Fibroblast of villous mesenchyme (primary cell): ENCODE measurements at places on chromosomes 12 and 14.
A peak's percentile ranks its signal among the peaks of the same experiment; 100 is the strongest.

- DNase-seq = no peak
Measured at GRCh38 chr12:105457026-105457425, 126.5 kb downstream of the C12orf75 start.

- DNase-seq = peak; percentile 16
Measured at GRCh38 chr14:59632381-59632780, 55.8 kb upstream of the CCDC175 start.

DNA sequence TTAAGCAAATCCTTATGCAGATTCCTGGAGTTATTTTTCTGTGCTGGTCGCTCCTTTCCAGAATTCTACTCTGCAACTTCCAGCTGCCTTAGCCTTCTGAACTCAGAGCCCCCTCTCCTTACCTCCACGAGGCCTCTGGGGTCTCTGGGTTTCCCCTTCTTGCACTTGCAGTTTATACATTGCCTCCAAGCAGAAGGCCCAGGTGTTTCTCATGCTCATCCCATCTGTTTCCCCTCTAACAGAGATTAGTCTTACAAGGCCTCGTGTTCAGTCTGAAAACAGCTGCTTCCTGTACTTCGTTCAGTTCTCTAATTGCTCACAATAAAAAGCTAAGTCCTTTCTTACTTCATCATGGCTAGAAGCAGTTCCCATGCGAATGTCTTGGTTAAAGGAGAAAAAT lies 134.4 kb upstream of the FGD4 start:
- DNase-seq = peak; percentile 91

DNA sequence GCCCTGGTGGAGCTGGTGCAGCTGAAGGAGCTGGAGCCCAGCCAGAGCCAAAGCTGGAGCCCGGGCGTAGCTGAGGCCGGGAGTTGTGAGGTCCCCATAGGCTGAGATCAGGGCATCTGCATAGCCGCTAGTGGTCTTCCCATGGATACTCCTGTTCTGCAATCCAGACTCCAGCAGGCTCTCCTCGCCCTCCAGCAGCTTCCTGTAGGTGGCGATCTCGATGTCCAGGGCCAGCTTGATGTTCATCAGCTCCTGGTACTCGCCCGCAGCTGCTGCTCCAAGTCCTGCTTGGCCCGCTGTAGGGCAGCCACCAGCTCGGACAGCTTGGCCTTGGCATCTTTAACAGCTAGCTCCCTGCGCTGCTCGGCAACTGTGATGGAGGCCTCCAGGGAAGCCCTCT lies 966.1 kb downstream of the FSCB start:
- no peak for DNase-seq

GRCh38 chr14:100778526-100778882 lies 47.4 kb upstream of the MEG3 start:
- DNase-seq = no peak

- DNase-seq = peak; percentile 12
Measured at GRCh38 chr14:58216544-58216943, 16.6 kb downstream of the ACTR10 start.

GRCh38 chr14:85093631-85094330 lies 436.2 kb upstream of the FLRT2 start:
- DNase-seq = no peak

DNA sequence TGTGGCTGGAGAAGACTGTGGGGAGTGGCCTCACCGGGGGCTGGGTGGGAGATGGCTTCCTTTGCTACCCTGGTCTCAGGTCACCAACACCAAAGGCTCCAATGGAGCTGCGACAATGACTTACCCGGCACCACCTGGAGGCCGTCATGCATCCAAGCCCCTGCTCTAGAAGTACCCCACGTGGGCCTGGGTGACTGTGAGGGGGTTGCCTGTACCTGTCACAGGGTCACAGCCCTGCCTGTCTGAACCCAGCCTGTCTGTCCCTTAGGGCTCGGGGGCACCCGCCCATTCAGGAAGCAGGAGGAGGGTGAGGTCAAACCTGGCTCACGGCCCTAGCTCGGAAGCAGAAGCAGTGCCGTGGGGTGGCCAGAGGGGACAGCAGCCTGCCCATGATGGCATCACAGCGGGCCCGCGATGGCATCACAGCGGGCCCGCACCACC lies 18.9 kb downstream of the ABCB9 start:
- DNase-seq = no peak

DNA sequence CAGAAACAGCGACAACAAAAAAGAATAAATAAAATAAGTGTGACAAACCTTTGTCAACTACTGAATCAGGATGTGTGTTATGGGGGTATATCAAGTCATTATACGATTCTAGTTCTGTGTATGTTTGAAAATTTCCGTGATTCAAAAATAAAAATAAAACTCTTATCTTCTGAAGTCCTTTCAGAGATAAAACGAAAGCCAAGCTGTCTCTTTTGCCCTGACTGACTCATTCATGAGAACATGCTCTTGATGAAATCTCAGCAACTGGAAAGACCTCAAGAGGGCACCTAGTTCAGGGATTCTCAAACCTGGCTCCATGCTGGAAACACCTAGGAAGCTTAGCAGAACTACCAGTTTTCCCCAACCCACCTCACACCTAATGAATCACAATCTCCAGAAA lies 9.2 kb downstream of the FOXN3 start:
- peak; percentile 61 for DNase-seq

DNA sequence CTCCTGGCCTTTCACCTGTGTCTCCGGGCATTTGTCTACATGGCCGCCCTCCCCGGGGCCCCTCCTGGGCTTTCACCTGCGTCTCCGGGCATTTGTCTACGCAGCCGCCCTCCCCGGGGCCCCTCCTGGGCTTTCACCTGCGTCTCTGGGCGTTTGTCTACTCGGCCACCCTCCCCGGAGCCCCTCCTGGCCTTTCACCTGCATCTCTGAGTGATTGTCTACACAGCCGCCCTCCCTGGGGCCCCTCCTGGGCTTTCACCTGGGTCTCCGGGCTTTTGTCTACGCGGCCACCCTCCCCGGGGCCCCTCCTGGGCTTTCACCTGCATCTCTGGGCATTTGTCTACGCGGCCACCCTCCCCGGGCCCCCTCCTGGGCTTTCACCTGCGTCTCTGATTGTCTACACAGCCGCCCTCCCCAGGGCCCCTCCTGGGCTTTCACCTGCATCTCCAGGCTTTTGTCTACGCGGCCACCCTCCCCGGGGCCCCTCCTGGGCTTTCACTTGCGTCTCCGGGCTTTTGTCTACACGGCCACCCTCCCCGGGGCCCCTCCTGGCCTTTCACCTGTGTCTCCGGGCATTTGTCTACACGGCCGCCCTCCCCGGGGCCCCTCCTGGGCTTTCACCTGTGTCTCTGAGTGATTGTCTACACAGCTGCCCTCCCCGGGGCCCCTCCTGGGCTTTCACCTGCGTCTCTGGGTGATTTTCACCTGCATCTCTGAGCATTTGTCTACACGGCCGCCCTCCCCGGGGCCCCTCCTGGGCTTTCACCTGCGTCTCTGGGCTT lies 68.0 kb upstream of the GALNT9 start:
- no peak for DNase-seq

DNA sequence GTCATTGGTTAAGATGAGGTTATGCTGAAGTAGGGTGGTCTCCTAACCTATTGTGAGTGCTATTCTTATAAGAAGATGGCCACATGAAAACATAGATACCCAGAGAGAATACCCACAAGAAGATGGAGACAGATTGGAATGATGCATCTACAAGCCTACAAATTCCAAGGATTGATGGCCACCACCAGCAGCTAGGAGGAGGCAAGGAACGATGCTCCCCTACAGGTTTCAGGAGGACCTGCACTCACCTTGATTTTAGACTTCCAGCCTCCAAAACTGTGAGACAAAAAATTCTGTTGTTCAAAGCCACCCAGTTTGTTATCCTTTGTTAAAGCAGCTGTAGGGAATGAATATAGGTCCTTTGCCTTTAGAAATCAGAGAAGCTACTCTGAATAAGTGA lies 227.4 kb downstream of the NEDD1 start:
- DNase-seq = no peak

DNA sequence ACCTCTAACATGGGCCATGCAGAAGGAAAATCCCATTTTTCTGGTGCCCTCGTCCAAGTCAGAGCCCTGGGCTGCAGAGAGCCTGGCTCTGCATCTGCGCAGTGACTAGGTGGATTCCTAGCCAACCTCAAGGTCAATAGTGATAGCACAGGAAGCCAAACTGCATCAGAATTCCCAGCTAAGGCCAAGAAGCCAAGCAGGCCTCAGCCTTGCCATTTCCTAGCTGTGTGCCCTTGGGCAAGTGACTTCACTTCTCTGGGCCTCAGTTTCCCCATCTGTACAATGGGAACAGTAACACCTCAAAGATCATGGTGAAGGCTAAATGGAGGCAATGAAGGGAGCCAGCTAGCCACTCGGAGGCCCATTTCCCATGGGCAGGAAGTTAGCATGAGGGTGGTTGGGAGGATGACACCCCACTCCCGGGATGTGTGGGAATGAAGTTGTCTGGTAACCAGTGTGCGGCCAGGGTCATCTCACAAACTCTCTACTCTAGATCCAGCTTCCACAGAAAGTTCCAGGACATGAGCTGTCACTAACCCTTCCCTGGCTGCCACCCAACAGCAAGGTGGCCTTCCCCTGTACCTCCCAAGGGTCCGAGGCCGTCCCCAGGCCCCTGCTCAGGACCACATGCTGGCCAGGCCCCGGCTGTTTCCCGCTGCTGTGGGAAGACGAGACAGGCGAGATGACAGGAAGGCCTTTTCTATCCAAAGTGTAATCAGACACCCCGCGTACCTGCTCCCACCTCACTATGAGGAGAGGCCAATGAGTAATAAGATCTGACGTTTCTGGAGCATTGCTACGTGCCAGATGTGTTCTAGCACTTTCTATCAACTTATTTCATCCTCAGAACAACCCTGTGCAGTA lies 125.7 kb downstream of the SCARB1 start:
- DNase-seq = no peak

DNA sequence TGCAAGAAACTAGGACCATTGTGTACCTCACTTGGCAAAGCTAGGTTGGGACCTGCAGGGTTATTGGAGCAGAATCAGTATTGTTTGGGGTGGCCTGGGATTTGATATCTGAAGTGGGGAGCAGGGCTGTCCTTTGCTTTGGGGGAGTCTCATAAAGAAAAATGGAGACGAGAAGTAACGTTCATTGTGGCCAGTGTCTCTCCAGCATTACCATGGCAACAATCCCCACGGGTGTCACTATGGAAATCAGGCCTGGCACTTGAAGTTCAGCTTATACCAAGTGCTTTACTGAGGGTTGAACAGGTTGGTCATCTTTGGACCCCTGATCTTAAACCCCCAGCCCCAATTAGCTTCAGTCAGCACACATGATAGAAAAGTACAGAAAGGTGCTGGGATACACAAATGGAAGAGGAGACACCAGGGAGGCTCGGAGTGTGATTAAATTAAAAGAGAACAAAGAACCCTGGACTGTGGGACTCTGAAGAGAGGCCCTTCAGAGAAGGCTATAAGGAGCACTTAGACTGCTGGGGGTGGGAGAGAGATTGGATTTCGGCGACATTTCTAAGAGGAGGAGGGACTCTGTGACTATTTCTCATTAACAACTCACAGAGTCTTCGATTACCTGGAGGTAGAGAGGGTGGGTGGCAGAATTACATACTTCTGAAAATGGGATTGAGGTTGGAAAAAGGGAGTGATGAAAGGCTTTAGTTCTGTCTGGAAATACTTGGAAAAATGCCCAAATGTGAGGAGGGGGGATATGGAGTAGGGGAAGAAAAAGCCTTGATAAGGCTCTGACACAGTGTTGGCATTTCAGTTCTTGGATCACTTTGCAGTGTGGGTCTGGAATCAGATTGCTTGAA lies 3.7 kb downstream of the KIF5A start:
- DNase-seq = no peak

DNA sequence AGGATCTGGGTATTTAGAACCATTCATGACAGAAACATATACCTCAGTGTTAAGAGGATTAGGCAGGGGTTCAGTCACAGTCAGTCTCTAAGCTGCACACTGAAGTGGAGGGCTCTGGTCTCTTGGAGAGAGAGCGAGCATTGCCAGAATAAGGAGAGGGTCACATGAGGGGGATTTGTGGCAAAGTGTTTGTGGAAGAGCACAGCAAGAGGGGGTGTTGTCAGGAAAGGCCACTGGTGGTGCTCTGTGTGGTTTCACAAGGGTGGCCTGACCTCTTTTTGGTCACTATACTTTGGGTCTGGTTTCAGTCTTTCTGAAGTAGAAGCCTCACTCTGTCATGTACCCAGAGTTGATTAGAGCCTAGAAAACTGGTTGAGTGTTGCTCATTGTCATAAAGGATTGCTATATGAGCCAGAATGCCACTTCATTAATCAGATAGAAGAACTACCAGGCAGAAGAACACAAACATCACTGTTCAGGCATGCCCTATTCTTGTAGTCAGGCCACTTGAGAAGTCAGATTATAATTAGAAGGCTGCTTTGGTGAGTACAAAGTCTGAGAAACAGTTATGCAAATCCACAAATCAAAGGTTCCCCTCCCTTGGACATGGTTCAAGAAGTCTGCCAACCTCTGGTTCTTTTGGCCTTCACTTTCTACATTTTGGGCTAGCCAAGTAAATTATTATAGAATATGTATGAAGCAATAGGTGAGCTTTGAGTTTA lies 8.4 kb downstream of the TMEM19 start:
- no peak for DNase-seq

- DNase-seq = no peak
Measured at GRCh38 chr12:68199127-68199526, 26.5 kb downstream of the IL26 start.

DNA sequence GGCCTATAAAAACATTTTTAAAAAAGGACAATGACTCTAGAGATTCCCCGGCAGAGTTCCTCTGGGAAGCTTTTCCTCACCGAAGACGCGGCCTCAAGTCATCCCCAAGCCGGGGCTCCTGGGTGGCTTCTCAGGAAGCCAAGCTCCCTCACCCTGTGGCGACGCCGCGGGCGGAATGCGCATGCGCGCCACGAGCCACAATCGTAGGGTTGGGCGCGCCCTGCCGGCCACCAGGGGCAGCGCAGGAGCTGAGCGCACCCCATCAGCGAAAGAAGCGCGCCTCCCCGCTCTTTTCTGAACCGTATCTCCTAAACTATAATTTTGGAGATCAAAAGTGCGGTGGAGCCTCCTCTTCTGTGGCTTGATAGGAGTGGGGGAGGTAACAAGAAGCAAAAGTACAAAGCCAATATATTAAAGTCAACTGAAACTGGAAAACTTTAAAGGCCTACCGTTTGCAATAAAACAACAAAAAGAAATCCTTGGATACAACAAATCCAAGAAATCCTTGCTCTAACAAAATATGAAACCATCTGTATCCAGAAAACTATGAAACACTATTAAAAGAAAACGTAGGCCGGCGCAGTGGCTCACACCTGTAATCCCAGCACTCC lies 17.4 kb upstream of the CHFR start:
- DNase-seq = peak; percentile 74

- DNase-seq = no peak
Measured at GRCh38 chr12:5177731-5178130, 134.1 kb downstream of the KCNA5 start.
